ENCODE measurements at places on chromosomes 7 and 10.

DNA sequence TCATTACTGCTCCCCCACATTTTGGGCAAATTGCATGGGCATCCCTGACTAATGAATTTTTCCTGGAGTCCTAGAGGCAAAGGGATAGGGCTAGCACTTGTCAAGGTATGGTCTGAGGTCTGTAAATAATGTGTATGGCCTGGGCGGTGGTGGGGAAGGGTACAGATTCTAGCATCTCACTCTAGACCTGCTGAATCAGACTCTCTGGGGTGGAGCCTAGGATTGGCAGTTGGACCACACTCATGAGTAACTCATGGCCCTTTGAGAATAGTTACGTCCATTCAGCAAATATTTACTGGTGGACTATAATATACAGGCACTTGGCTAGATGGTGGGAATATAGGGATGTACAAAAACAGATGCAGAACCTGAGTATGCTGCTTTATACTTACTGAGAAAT lies 118.0 kb downstream of the CELF2 start:
- no peak for DNase-seq

- peak; percentile 93 for DNase-seq
Observed at GRCh38 chr7:43572516-43573049, 10.3 kb upstream of the STK17A start.

DNA sequence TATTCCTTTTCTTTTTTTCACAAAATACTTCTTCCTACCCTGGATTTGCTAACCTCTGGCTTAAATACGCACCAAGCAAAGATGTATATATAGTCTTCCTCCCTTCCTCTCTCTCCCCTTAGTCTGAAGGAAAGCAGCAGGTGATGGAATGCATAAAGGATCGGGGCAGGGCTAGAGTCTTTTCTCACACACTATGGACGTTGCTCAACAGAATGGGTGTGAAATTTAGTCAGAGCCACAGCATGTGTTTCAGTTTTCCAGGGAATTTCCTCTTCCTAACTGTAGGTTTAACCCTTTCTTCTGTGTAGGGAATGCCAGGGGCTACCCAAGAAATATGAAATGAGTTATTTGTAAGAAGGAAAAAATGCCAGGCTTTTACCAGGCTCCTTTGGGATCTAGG lies 71.4 kb upstream of the NFKB2 start:
- DNase-seq, result peak; percentile 22

DNA sequence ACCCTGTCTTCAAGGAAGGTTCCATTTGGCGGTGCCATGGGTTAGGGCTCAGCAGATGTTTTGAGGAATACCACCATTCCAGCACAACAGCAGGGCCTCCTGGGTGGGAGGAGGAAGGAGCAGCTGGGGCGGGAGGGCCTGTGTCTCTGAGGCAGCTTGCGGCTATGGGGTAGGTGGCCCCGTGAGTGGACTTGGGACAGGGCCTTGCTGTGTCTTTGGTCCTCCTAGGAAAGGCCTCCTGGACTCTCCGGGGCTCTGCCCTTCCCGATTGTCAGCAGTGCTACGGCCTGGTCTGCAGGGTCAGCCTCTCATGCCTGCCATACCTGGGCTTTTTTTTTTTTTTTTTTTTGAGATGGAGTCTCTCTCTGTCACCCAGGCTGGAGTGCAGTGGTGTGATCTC lies 96.7 kb downstream of the PAXIP1 start:
- DNase-seq, result peak; percentile 71

- DNase-seq, result no peak
Observed at GRCh38 chr7:22945584-22945983, 68.3 kb downstream of the HYCC1 start.

- no peak for DNase-seq
Observed at GRCh38 chr10:77780180-77780579, 142.6 kb upstream of the KCNMA1 start.

DNA sequence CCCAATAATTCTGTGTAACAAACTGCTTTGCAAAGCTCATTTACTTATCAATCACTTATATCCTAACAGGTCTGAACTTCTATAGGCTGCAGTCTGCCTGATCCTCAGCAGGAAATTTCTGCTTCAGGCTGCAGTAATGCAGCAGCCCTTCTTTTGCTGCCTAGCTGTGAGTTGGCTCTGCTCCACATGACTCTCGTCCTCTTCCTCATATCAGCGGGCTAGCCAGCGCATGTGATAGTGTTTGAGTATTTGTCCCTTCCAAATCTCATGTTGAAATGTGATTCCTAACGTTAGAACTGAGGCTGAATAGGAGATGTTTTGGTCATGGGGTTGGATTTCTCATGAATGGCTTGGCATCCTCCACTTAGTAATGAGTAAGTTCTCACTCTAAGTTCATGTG lies 387.8 kb downstream of the SEMA3D start:
- no peak for DNase-seq

DNA sequence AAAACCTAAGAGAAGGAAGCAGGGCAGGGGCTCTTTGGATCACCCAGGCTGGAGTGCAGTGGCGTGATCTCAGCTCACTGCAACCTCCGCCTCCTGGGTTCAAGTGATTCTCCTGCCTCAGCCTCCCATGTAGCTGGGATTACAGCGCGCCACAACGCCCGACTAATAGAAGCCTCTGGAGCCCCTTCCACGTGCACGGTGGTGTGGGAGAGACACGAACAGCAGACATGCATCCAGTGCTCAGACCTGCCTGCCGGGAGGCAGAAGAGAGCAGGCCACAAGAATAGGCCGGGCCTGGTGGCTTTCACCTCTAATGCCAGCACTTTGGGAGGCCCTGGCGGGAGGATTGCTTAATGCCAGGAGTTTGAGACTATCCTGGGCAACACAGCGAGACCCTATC lies 96.3 kb downstream of the PRPF18 start:
- DNase-seq, result no peak

- DNase-seq, result peak; percentile 23
Observed at GRCh38 chr7:4299431-4299830, 382.7 kb upstream of the FOXK1 start.

DNA sequence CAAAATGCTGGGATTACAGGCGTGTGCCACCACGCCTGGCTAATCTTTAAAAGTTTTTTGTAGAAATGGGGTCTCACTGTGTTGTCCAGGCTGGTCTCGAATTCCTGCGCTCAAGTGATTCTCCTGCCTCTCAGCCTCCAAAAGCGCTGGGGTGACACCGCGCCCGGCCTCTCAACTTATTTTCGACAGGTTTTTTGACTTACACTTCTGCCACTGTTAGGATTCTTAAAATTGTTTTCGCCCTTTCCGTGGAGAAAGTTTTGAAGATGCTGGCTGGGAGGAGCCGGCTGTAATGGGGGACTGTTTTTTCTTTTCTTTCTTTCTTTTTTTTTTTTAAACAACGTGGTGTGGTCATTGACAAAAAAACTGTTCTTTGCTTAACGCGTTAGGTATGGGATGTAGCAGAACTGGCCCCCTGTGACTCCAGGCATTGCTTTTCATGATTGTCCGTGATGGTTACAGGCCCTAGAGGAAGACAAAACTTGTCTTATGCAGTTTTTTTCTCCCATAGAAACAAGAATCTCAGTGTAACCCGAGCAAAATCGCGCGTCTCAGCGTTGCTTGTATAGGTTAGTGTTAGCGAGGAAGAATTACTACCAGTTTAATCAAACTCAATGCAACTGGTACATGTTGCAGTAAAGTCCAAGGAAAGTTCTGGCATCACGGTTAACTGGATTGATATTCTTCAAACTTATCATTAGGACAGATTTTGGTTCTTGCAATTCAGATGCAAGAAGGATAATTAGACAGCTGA lies 72.2 kb downstream of the DAGLB start:
- DNase-seq, result peak; percentile 67

GRCh38 chr10:18659819-18660535 lies 746 bp downstream of the ARL5B start:
- peak; percentile 49 for DNase-seq

DNA sequence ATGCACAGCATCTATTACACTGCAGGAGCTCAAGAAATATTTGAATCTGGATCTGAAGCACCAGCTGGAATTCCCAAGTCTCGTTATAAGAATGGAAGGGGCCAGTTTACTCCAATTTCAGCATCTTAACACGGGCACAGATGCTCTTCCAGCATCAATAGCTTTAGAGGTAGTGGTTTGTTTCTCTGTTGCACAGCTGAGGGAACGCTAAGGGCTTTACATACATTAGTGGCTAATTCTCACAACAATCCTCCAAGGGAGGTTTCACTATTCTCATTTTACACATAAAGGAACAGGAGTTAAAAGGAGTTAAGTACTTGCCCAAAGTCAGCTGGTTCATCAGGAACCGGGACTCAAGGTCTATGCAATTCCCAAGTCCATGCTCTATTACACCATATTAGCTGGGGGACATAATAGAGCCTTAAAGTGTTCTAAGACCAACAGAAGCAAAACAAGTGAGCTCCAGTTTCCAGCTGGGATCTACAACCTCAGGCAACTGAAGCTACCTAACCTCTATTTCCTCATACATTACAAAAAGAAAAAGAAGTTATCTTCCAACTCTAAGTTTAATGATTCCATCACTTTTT lies 9.9 kb downstream of the XPNPEP1 start:
- no peak for DNase-seq

DNA sequence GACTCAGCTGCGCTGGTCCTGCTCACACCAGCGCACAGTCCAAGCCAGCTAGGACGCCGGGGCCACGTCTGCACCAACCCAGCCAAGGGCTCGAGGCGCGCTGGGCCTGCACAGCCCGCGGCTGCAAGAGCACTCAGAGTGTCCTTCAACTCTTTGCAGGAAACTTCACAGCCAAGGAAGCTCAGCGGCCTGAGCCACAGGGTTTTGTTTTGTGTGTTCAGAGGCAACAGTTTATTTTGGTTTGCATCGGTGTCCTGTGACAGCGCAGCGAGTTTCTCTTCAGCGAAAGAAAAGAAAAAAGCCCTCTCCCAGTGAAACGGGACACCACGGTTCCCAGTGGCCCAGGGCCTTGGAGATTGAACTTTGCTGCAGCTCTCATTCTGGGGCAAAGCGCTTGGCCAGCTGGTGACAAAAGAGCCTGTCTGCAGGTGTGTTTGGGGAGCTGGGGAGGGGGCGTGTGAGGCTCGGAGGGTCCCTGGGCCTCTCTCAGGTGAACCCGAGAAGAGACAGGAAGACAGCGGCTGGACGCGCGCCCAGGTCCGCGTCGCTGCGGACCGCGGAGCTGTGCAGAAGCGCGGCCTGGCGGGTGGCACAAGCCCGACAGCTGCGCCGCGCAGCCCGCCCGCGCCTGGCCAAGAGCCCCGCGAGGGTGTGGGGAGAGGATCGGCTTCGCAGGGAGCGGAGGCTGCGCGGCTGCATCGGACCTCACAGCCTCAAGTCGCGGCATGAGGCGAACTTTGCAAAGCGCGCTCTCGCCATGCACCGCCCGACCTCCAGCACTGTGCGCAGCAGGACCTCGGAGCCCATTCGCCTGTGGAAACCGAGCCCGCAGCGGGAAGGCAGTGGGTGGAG lies 922 bp downstream of the CXCL12 start:
- peak; percentile 96 for DNase-seq

DNA sequence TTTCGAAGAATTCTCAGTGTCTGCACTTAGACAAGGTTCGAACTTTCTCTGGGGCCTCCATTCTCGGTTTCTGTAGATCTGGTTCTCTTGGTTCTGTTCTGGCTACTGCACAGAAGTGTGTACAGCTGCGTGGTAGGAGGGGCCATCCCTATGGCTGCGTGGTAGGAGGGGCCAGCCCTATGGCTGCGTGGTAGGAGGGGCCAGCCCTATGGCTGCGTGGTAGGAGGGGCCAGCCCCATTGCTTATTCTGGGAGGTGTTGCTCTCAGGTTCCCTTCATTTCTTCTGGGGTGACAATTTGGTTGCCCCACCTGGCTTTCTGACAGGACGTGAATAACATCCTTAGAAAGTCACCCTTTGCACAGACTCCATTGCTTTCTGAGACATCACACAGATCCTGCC lies 65.2 kb upstream of the CHST15 start:
- DNase-seq, result no peak

GRCh38 chr7:43636093-43636492 lies 53.2 kb downstream of the STK17A start:
- no peak for DNase-seq

- peak; percentile 89 for DNase-seq
Observed at GRCh38 chr10:133267293-133267692, 9.4 kb downstream of the ADAM8 start.

DNA sequence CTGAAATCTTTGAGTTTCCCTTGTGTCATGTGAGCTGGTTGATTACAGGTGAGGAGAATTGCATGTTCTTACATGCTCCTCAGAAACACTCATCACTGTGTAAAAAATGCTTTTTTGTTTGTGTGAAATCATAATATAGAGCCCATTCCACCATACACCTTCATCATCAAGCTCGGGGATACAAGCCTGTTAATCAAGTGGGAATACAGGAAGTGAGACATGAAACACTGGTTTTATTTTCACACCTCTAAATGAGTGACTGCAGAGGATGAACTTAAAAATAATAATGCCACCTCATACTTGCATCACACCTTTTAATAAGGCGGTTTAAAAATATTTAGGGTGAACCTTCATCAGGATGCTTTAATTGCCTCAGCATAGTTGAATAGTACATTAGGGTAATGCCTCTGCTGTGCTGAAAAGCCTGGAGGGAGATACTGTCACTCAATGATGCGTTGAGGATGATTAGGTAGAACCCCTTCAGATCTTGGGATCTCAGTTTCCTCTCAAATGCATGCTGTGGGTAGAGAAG lies 164.6 kb downstream of the AUTS2 start:
- no peak for DNase-seq

GRCh38 chr10:34607894-34608293 lies 207.2 kb downstream of the PARD3 start:
- DNase-seq, result no peak

DNA sequence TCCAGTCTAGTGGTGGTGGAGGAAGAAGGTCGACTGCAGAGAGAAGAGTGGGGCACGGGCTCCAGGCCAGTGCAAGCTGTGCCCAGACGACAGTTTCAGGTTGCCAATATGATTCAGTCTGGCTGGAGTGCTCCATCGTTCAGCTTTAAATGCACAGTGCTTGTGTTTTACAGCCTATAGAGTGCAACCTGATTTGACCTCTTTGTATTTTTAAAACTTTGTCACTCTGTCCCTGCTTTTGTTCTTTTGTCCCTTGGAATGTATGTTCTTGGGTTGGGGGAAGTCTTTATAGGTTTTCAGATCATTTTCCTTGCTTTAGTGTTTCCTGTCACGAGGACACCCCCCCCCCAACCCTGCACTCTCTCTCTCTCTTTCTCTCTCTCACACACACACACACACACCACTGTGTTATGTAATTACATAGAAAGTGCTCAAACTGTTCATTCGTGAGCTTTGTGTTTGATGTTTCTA lies 198.0 kb downstream of the CAMK1D start:
- no peak for DNase-seq

GRCh38 chr10:88538048-88538447 lies 45.1 kb downstream of the RNLS start:
- no peak for DNase-seq

GRCh38 chr7:3760651-3761050 lies 459.6 kb downstream of the SDK1 start:
- no peak for DNase-seq

GRCh38 chr10:64598600-64598999 lies 1077.4 kb downstream of the REEP3 start:
- DNase-seq, result no peak

GRCh38 chr10:106935978-106936451 lies 228.5 kb downstream of the SORCS1 start:
- DNase-seq, result no peak

DNA sequence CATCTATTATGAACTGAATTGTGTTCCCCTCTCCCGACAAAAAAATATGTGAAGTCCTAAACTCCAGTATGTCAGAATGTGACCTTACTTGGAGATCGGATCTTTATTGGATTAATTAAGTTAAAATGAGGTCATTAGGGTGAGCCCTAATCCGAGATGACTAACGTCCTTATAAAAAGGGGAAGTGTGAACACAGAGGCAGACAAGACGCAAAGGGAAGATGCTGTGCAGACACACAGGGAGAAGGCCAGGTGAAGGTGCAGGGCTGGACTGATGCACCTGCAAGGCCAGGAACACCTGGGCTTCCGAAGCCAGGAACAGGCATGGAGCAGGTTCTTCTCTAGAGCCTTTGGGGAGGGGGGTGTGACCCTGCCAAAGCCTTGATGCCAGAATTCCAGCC lies 187.8 kb downstream of the PARD3 start:
- DNase-seq, result no peak

All from osteoblast (primary cell).